ENCODE measurements at places on chromosomes 13 and 19.

DNA sequence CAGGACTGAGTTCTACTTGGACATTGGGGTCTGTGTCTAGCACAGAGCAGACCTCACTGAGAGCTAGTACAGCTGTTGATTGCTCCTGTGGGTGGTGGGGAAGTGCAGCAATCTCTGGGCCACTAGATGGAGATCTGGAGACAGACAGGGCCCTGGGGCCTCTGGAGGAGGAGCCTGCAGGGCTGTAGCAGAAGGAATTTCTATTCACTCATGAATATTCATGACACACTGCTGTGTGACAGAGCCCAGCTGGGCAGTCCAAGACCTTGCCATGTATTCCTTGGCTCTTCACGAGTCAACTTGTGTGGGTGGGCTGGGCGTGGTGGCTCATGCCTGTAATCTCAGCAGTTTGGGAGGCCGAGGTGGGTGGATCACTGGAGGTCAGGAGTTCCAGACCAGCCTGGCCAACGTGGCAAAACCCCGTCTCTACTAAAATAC, 37.5 kb downstream of the SUGP2 start:
- peaks cover 40% of the 10 kb centered on the region for H3K36me3 ChIP-seq
- no peaks in the 10 kb centered on the region for H3K27me3 ChIP-seq
- H3K4me3 ChIP-seq = no peak overlapping the region
- no peak for DNase-seq
- H3K4me1 ChIP-seq = peaks cover 18% of the 10 kb centered on the region

DNA sequence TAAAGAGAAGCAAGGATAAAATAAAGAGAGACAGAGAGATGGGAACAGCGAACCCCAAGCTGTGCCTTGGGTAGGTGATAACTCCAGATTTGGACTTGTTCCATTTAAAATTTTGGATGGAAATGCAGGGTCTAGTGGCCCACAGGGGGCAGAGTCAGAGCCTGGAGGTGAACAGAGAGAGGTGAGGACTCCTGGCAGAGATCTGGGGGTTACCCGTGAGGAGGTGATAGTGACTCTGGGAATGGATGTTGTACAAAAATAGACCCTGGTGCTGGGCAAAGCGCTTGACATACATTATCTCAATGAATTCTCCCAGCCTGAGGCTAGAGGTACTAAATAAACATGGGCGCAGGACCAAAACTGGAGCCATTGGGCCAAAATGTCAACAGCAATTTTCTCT, 14.3 kb upstream of the DHRS12 start:
- no peak for DNase-seq
- no peak overlapping the region for H3K4me3 ChIP-seq
- peak overlapping the region; percentile 78 for H3K27ac ChIP-seq
- no peaks in the 10 kb centered on the region for H3K27me3 ChIP-seq

DNA sequence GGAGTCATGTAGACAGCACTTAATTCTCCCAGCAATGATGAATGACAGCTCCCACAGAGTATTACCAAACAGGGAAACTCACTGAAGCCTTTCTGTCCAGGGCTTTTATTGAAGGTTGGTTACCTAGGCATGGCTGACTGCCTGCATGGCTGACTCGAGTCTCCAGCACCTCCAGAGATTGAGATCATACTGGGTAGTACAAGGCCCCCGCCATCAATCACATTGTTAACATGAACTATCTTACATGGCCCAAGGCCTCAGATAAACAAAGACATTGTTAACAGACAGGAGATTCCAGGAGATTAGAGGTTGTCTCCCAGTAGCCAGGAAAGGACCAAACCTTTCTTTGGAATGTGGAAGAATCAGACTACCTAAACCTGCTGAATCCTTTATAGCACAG, 128.3 kb upstream of the LSM14A start:
- no peak overlapping the region for H3K27ac ChIP-seq
- no peak overlapping the region for H3K4me3 ChIP-seq
- no peaks in the 10 kb centered on the region for H3K36me3 ChIP-seq

DNA sequence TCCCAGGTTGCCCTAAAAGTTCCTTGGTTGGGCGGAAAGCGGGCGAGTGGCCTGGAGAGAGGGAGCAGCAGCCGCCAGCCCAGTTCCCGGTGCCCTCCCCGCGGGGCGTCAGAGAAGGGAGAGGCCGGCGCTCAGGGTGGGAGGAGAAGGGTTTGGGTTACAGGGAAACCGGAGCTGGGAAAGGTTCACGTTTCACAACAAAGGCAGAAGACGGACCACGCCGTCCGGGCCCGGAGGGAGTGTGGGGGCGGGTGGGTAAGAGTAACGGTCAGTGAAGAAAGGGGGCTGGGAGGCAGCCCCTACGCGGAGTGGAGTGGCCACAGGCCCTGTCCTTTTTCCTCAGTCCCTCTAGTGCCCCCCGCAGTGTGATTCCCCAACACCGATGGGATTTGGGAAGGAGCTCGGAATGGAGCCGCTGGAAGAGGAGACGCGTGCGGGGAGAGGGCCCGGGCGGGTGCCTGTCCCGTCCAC, 1.6 kb downstream of the SIX5 start:
- H3K4me3 ChIP-seq = peak overlapping the region; percentile 50
- H3K36me3 ChIP-seq = no peaks in the 10 kb centered on the region
- no peak overlapping the region for H3K27ac ChIP-seq
- peaks cover 30% of the 10 kb centered on the region for H3K4me1 ChIP-seq
- peaks cover 20% of the 10 kb centered on the region for H3K27me3 ChIP-seq
- DNase-seq = no peak

GRCh38 chr19:35742121-35742724, at the start of gene IGFLR1:
TSS of gene IGFLR1 (minus strand) at chr19:35742452. CDS start at chr19:35741180, 1,272 bp downstream.
- no peaks in the 10 kb centered on the region for H3K27me3 ChIP-seq
- peak within 1 kb of the TSS; percentile 82 for H3K27ac ChIP-seq
- peak within 1 kb of the TSS; percentile 63 for H3K4me3 ChIP-seq

- H3K4me3 ChIP-seq = no peak overlapping the region
- DNase-seq = no peak
- peaks cover 3% of the 10 kb centered on the region for H3K36me3 ChIP-seq
- no peaks in the 10 kb centered on the region for H3K27me3 ChIP-seq
- H3K27ac ChIP-seq = peak overlapping the region; percentile 93
Observed at GRCh38 chr19:6768236-6768785, 1.1 kb upstream of the SH2D3A start.

GRCh38 chr13:109156181-109156935, 526.9 kb downstream of the MYO16 start:
- no peak overlapping the region for H3K27ac ChIP-seq
- no peaks in the 10 kb centered on the region for H3K36me3 ChIP-seq
- no peak overlapping the region for H3K4me3 ChIP-seq
- H3K27me3 ChIP-seq = no peaks in the 10 kb centered on the region
- no peaks in the 10 kb centered on the region for H3K4me1 ChIP-seq
- DNase-seq = no peak

- H3K27ac ChIP-seq = no peak overlapping the region
- H3K4me1 ChIP-seq = no peaks in the 10 kb centered on the region
- H3K27me3 ChIP-seq = no peaks in the 10 kb centered on the region
Observed at GRCh38 chr13:111272117-111272516, 48.3 kb upstream of the TEX29 start.

- no peak for DNase-seq
- no peak overlapping the region for H3K4me3 ChIP-seq
- peaks cover 6% of the 10 kb centered on the region for H3K27me3 ChIP-seq
- no peak overlapping the region for H3K27ac ChIP-seq
Observed at GRCh38 chr13:44050450-44051063, 170.9 kb downstream of the LACC1 start.

DNA sequence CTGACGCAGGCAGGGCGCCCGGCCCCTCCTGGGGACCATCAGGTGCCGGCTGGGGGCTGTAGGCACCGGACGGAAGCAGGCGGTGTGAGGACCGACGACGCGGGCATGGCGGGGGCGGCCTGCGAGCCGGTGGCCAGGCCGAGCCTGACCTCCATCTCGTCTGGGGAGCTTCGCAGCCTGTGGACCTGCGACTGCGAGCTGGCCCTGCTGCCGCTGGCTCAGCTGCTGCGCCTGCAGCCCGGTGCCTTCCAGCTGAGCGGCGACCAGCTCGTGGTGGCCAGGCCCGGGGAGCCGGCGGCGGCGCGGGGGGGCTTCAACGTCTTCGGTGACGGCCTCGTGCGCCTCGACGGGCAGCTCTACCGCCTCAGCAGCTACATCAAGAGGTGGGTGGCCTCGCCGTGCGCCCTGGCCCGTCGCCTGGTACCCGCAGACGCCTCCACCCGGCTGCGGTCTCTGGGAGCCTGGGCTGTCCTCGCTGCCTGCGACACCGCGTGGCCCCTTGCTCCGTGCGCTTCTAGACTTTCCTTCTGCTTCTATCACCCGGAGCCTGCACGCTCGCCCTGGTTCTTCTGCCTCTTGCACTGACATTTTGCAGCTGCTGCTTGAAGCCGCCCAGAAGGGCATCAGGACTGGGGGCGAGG, 460 bp downstream of the MEDAG start:
- H3K4me1 ChIP-seq = peaks cover 8% of the 10 kb centered on the region
- no peak overlapping the region for H3K27ac ChIP-seq
- H3K4me3 ChIP-seq = no peak overlapping the region

DNA sequence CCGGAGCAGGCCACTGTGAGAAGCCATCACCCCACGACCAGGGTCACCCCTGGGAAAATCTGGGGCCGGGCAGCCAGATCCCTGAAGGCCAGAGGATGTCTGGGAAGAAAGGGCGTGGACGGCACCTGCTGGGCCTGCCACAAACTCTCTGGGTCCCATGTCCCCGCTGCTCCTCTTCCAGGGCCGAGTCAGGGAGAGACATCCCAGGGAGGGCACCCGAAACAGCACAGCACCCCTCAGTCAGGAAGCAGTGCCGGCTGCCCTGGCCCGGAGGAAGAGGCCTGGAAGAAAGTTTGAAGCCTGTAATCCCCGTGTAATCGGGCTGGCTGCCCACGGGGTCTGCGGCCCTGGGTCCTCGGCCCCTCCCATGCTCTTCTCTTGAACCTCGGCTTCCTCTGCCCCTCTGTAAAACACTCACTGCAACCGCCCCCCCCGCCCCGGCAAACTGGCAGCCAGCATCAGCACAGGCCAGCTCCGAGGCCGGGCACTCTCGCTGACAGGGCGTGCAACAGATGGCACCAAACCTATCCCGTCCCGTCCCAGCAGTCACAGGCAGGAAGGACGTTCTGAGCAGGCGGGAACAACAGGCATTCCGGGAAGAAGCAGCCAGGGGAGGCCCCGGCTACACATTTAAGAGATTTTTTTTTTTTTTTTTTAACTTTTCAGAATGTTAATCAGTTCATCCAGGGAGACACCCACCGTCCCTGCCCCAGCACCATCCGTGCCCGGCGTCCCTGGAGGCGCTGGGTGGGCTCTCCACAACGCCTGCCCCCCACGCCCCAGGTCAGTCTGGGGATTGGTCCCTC, 1.5 kb downstream of the SBNO2 start:
- no peaks in the 10 kb centered on the region for H3K27me3 ChIP-seq
- peaks cover 2% of the 10 kb centered on the region for H3K36me3 ChIP-seq
- H3K27ac ChIP-seq = peak overlapping the region; percentile 76
- peaks cover 17% of the 10 kb centered on the region for H3K4me1 ChIP-seq

GRCh38 chr19:46186717-46187101, 38.7 kb downstream of the IGFL2 start:
- no peak overlapping the region for H3K4me3 ChIP-seq
- no peak for DNase-seq
- H3K27ac ChIP-seq = no peak overlapping the region
- H3K27me3 ChIP-seq = peaks cover 7% of the 10 kb centered on the region
- H3K4me1 ChIP-seq = no peaks in the 10 kb centered on the region
- H3K36me3 ChIP-seq = no peaks in the 10 kb centered on the region

GRCh38 chr13:27789153-27789494, 3.2 kb upstream of the GSX1 start:
- H3K4me3 ChIP-seq = peak overlapping the region; percentile 54
- no peak for DNase-seq
- no peaks in the 10 kb centered on the region for H3K36me3 ChIP-seq
- no peak overlapping the region for H3K27ac ChIP-seq

DNA sequence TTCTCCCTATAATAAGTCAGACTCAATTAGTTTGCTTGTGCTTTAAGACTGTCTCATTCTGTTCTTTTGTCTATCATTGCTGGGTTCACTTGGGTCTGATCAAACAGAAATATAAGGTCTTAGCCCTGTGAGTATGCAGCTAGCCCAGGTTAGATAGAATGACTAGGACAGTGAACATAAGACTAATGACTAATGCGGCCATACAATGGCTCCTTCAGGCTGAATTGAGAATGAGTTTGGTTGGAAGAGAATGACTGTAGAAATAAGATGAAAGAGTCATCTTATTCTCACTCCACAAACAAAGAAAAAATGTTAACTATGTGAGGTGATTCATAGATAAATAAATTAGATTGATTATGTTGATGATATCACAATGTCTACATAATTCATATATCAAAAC, 50.1 kb upstream of the OBI1 start:
- no peaks in the 10 kb centered on the region for H3K27me3 ChIP-seq
- H3K27ac ChIP-seq = no peak overlapping the region
- no peak overlapping the region for H3K4me3 ChIP-seq
- no peak for DNase-seq
- H3K4me1 ChIP-seq = no peaks in the 10 kb centered on the region

DNA sequence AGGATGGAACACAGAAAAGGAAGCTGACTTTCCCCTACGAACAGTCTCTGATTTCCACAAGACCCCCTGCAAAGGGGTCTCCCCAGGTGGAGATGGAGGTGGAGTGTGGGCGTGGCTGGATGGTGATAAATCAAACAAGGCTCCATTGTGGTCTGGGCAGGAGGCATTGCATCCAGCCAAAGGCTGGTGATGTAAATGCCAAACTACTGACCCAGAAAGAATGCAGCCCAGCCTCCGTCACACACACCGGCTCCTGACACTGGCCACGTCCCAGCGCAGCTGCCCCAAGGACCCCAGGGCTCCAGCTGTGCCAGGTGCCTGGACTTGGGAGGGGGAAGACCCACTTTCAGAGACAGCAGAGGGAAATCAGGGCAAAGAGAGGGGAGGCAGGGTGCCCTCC, 6.3 kb downstream of the SLC7A1 start:
- peaks cover 3% of the 10 kb centered on the region for H3K4me1 ChIP-seq
- no peaks in the 10 kb centered on the region for H3K36me3 ChIP-seq
- H3K27ac ChIP-seq = no peak overlapping the region
- H3K27me3 ChIP-seq = no peaks in the 10 kb centered on the region

GRCh38 chr19:30593975-30594745, 222.0 kb downstream of the ZNF536 start:
- H3K36me3 ChIP-seq = no peaks in the 10 kb centered on the region
- DNase-seq = no peak
- no peaks in the 10 kb centered on the region for H3K4me1 ChIP-seq
- no peaks in the 10 kb centered on the region for H3K27me3 ChIP-seq
- H3K4me3 ChIP-seq = no peak overlapping the region

DNA sequence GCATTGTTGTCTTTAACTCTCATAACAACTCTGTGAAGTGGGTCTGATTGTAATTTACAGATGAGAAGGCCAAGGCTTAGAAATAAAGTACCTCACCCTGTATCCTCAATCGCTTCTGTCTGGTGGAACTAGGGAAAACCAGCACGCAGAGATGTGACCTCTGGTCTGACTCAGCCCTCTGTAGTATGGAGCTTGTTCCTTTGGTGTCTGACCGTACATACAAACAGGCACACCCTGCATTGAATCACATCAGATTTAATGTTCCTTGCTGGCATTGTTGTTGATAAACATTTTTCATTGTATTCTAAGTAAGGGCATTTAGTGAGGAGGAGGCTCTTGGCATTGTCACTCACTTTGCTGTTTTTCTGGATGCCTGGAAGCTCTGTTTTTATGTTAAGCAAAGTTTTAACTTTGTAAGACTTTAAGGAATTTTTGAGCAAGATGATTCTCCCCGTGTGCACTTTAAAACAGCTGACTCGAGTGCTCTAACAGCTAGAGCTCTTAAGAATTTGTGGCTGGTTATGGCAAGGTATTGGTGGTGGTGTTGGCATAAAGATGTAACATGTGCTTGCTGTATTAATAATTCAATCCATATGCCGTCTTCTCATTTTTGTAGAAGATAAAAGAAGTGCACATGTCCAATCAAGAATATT, 89.0 kb upstream of the SPATA13 start:
- DNase-seq = no peak
- H3K4me3 ChIP-seq = no peak overlapping the region
- no peaks in the 10 kb centered on the region for H3K27me3 ChIP-seq
- no peaks in the 10 kb centered on the region for H3K4me1 ChIP-seq
